ENCODE measurements at places on chromosomes 7 and 10. TPM values are rescaled to one million over a fixed set of nuclear protein-coding genes. Genes with fewer than 3 reads are reported as not detected.

The GPNMB gene
- polyA plus RNA-seq: 3.0 TPM

The SPDYE1 gene
- 2.5 TPM for polyA plus RNA-seq

The TRPV5 gene
- 0.16 TPM for polyA plus RNA-seq

The AFAP1L2 gene
- 31.8 TPM for polyA plus RNA-seq

The WEE2 gene
- 0.40 TPM for polyA plus RNA-seq

The CLDN3 gene
- 10.1 TPM for polyA plus RNA-seq

The PNLIPRP1 gene
- polyA plus RNA-seq: 0.15 TPM

The COL1A2 gene
- polyA plus RNA-seq: 1,023 TPM

The PGAM2 gene
- 0.61 TPM for polyA plus RNA-seq

The UPK3BL1 gene
- 7.5 TPM for polyA plus RNA-seq

Data from left lung (tissue), 14 donors.